Progenitor cell of endocrine pancreas (in vitro differentiated cells): ENCODE measurements at places on chromosomes 4 and X.

- DNase-seq: no peak
These were observed 85.4 kb upstream of the GIMD1 start for GRCh38 chr4:106454021-106454420.

- no peak for DNase-seq
These were observed 76.7 kb upstream of the TAB3 start for GRCh38 chrX:30965767-30966166.

DNA sequence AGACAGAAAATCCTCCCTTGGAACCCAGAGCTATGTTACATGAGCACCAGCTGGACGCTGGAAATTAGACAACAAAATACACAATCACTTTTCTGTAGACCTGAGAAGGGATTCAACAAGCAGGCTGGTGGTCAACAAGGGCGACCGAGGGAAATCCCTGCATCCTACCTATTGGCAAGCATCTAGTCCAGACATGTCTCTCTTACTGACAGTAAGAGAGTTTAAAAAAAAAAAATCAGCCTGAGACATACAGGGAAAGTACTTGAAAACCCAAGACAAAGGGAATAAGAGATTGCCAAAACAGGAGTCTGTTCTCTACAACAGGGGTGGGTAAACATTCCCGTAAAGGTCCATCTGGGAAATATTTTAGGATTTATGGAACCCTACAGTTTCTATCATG lies 108.0 kb downstream of the KDR start:
- no peak for DNase-seq

DNA sequence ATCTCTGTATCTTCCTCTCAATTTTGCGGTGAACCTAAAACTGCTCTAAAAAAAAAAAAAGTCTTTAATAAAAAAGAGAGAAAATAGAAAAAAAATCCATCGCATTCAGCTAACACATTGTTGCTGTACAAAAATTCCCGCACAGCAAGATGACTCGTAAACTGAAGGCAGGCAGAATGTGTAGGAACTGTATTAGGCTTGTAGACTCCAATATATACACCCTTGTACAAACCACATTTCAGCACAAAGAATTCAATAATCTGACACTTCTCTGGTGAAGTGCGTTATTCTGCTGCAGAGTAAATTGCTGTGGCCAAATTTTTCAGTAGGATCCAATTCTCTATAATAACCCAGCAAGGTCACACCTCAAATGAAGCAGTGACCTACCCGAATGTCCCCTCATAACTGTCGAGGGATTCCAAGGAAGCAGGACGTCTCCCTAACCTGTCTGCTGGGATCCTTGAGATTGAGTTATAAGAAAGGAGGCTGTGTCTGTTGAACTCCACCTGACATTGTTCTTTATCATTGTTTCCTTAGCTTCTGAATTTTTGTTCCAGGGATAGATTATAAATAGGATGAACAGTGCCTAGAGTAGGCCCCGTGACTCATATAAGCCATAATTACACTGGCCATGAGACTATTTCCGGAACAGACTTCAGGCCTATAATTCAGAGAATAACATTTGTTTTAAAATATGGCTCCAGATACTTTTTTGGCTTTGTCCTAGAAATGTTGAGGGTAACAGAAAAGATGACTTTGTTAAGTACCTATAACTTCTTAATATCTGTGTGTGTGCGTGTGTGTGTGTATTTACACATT lies 348.3 kb downstream of the PCDH7 start:
- DNase-seq: no peak

- no peak for DNase-seq
These were observed at the start of gene ADRA2C for GRCh38 chr4:3766036-3766784. Gene ADRA2C, plus strand, starts transcription at chr4:3766385. Its CDS starts 222 bp downstream, at chr4:3766607.
